Renal cortex interstitium (tissue), 15 donors: ENCODE measurements at places on chromosomes 7 and 10.

DNA sequence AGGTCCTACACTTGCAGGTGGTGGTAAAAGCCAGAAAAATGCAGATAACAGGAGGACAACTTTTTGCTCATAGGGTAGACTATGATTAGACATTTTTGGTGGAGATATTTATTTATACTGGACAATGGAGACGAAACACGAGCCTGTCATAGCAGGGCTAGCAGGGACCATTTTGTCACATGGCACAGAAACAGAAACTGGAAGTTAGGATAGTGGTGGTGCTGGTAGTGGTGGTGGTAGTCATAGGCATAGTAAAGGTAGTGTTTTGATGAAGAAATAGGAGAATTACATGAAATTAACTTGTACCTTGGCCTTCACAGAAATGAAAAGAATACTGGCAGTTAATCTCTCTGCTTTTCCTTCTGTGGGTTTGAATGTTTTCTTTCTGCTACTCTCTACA, 8.8 kb upstream of the MGAM start:
- DNase-seq: no peak

GRCh38 chr7:13731643-13732042, 257.8 kb downstream of the ETV1 start:
- DNase-seq: peak; percentile 6

- no peak for DNase-seq
These were observed 201.4 kb upstream of the SH2B2 start for GRCh38 chr7:102085218-102085772.

- DNase-seq: no peak
These were observed 1.3 kb downstream of the CNNM2 start for GRCh38 chr10:102919246-102919959.

DNA sequence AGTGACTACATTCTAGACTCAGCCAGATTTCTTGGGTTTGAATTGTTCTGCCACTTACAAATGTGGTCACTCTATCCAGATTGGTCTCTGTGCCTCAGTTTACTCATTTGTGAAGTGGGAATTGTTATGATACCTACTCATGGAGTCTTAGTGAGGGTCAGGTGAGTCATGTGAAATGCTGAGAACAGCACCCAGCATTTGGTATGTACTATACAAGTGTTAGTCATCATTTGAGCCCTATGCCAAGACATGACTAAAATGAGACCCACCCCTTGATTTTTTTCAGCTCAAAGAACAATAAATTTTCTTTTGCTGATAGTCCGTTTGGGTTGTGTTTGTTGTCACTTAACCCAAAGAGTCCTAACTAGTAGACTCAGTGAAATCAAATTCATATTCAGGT, 92.8 kb downstream of the CHN2 start:
- no peak for DNase-seq

DNA sequence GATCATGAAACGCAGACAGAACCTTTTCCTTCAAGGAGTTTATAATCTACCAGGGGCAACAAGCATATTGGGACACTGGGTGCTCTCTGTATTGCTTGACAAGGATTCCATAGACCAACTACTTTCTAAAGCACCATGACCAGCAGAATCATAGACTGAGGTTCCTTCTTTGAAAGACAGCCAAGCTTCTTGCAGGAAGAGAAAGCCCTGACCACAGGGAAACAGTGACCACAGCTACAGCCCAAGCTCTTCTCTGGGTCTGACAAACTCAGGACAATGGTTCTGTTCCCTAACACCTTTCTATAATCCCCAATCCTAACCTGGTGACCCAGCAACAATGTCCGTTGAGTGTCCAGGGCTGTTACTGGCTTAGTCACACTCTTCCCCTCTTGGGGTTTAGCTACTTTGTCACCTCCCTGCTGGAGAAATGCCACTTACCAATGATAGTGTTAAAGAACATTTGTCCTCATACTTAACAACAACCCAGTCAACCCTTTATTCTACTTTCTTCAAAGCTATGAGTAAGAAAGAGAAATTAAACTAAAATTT, 155.7 kb downstream of the JAZF1 start:
- DNase-seq: no peak

DNA sequence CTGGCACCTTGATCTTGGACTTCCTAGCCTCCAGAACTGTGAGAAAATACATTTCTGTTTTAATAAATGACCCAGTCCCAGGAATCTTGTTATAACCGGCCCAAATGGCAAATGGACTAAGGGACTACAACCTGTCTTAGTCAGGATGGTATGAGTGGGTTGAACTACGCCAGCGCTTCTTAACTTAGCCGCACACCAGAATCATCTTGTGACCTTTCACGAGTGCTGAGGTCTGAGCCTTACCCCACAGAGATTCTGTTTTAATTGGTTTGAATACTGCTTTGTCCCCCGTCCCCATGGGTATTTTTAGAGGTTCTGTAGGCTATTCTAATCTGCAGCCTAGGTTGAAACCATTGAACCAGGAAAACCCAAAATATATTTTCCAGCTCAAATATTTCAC, 48.0 kb downstream of the PFKFB3 start:
- DNase-seq: no peak

DNA sequence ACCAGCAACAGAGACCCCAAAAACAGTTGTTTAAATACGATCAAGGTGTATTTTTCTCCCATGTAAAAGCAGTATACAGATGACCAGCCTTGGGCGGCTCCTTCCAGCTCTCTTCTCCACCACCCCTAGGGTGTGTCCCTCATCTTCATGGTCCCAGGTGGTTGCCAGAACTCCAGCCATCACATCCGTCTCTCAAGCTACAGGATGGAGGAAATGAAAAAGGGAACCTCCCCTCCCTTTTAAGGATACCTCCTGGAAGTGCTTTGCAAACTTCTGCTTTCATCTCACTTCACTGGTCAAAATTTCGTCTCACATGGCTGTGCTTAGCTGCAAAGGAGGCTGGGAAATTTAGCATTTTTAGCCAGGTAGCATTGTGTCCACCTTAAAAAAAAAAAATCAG, 59.3 kb downstream of the C10orf105 start:
- no peak for DNase-seq

- DNase-seq: no peak
These were observed 111.1 kb downstream of the RUNDC3B start for GRCh38 chr7:87739306-87739705.
